ENCODE measurements at places on chromosomes 12 and 14.

GRCh38 chr14:73760598-73761586 lies 46.7 kb upstream of the PNMA1 start:
- DNase-seq = no peak

GRCh38 chr14:90383731-90384542 lies 12.9 kb upstream of the CALM1 start:
- peak; percentile 64 for DNase-seq

GRCh38 chr12:65533177-65533883 lies 254.8 kb downstream of the MSRB3 start:
- peak; percentile 75 for DNase-seq

- no peak for DNase-seq
These were observed 44.6 kb upstream of the SYCP3 start for GRCh38 chr12:101783838-101784237.
